Upper lobe of left lung (tissue), 6 donors: ENCODE measurements at places on chromosomes 6 and 20. TPM values are rescaled to one million over a fixed set of nuclear protein-coding genes. Genes with fewer than 3 reads are reported as not detected.

The CCN6 gene
- not detected for total RNA-seq

DNA sequence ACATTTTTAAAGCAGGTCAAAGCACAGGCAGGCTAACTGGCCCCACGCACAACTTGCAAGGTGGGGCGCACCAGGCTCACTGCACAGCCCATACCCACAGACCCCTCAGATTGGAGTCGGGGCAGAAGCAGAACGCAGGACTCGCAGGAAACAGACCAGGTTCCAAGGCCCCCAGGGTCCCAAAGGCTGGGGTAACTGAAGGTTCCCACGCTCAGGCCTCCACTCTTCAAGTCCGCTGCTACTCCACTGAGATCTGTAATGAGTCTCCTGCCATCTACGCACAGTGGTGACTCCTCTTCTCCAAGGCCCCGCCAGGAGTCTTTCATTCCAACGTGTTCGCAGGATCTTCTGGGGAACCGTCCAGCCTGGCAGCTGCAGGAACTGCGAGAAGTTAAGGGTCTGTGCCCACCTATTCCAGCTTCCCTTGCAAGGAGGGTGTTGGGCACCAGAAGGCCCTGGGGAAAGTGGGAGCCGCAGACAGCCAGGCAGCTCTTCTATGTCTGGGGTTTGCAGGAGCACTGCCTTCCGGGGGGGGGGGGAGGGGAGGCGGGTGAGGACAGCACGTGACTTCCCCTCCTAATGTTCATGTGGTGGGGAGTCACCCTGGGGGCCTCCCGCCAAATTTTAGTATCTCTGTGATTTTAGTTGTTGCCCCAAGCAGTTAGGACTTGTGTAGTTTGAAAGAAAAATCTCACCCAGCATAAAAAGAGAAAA lies 2.0 kb upstream of the TAF4 start:
- DNase-seq = no peak

- peak; percentile 37 for DNase-seq
Measured at GRCh38 chr6:4687989-4688947, 87.9 kb upstream of the CDYL start.

The MATN4 gene
- total RNA-seq = not detected

- no peak for DNase-seq
Measured at GRCh38 chr20:58519940-58520712, 4.9 kb upstream of the APCDD1L start.

GRCh38 chr20:51360451-51361201 lies 181.9 kb downstream of the NFATC2 start:
- DNase-seq = no peak

The NRN1 gene
- 25.6 TPM for total RNA-seq

DNA sequence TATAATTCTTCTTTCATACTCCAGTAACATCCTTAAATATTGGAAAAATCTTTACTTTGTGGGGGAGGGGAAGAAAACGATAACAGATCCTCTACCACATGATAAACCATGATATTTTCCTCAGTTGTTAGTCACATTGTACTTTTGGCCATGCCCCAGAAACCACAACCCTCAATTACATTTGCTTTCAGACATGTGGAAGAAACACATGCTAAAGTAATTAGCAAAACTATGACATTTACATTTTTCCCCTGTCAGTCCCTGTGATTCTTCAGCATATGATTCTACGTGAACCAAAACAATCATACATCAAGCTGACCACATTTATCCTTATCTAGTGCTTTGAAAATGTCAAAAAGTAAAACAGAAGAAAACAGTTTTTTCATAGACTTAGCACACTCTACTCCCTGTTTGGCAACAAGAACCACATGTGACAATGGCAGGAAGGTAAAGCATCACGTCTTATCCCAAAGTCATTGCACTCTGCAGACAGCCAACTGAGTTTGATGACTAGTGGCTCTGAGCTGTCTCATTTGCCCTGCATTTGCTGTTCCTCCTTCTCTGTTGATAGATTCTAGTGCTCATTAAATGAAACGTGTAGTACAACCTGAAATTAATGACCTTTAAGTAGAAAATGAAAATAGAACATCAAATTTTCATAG lies 505.8 kb upstream of the MARCKS start:
- DNase-seq = no peak

GRCh38 chr6:47483516-47483852 lies 5.9 kb downstream of the CD2AP start:
- no peak for DNase-seq

DNA sequence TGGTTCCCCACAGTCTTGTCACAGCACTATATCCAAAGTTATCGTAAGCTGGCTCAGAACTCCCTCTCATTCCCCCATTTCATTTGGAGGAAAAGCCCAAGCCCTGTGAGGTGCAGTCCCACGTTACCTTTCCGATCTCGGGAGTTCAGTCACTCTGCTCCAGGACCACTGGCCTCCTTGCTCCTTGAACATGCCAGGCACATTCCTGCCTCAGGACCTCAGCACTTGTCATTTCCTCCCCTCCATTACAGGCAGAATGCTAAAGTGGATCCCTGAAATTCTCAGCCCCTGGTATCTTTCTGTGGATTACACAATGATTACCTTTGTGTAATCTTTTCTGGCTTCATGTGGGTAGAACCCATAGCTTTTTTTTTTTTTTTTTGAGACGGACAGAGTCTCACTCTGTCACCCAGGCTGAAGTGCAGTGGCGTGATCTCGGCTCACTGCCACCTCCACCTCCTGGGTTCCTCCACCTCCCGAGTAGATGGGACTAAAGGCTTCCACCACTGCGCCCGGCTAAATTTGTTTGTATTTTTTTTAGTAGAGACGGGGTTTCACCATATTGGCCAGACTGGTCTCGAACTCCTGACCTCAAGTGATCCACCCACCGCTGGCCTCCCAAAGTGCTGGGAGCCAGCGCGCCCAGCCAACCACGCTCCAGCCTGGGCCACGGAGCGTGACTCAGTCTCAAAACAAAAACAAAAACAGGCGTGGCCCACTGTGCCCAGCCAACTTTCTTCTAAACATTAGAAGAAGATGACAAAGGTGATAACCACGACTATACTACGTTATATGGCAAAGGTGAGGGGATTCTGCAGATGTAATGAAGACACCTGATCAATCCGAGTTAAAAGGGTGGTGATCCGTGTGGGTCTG lies 4.0 kb upstream of the OXT start:
- no peak for DNase-seq

The GLP1R gene
- not detected for total RNA-seq

GRCh38 chr20:13384132-13384531 lies 163.1 kb downstream of the ISM1 start:
- DNase-seq = no peak

GRCh38 chr6:11462742-11463397 lies 74.7 kb upstream of the TMEM170B start:
- peak; percentile 38 for DNase-seq

The DNMT3B gene
- total RNA-seq = not detected

DNA sequence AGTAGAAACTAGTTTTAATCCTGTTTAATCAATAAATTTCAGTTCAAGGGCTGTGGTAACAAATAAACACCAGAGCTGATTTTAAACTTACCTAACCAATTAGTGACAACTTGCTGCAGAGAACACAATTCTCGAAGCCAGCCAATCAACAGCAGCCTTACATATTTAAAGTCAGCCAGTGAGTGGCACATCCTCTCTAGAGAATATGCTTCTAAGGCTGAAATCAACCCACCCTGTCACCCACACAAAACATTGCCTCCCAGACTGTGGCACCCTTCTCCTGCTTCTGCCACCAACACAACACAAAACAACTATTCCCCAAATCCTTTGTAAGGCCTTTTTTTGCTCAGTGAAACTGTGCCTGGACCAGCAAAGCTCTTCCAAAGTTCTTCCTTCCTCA lies 306.0 kb downstream of the EYA4 start:
- DNase-seq = no peak

DNA sequence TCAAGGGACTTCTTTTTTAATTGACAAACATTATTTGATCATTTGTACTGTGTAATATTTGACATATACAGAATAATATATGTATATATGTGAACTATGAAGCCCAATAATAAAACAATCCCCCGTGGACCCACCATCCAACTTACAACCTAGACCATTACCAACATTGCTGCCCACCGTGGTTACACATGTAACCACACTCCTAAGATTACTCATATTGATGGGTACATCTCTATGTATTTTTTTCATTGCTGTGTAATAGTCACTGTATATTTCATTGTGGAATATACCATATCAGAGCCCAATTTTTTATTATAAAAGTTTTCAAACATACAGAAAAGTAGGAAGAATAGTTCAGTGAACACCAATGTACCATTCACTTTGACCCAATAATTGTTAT lies 94.3 kb downstream of the RTN4IP1 start:
- no peak for DNase-seq

GRCh38 chr6:98241630-98242029 lies 592.7 kb upstream of the POU3F2 start:
- DNase-seq = no peak

The SLC17A4 gene
- not detected for total RNA-seq

The MAPK13 gene
- total RNA-seq = 56.7 TPM

DNA sequence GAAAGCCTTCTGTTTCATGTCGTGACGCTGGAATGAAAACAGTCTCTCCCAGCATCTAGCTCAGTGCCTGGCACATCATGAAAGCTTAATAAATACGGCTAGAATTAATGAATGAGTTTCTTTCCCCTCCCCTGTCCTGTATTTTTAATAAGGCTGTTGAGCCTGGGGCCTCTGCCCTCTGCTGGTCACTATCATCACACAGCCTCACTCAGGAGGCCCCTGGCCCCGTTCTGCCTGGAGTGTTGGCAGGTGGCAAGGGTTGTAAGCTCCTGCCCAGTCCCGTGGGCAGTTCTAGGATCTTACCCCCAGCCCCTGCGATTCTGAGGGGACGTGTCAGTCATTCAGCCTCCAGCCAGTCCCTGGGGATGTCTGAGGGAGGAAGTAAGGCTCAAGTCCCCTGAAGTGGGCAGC lies 41.4 kb downstream of the PHACTR3 start:
- no peak for DNase-seq

The GPR6 gene
- not detected for total RNA-seq

The ARFGEF3 gene
- total RNA-seq = 53.6 TPM

- DNase-seq = peak; percentile 65
Measured at GRCh38 chr20:1122388-1123315, 4.2 kb downstream of the PSMF1 start.

DNA sequence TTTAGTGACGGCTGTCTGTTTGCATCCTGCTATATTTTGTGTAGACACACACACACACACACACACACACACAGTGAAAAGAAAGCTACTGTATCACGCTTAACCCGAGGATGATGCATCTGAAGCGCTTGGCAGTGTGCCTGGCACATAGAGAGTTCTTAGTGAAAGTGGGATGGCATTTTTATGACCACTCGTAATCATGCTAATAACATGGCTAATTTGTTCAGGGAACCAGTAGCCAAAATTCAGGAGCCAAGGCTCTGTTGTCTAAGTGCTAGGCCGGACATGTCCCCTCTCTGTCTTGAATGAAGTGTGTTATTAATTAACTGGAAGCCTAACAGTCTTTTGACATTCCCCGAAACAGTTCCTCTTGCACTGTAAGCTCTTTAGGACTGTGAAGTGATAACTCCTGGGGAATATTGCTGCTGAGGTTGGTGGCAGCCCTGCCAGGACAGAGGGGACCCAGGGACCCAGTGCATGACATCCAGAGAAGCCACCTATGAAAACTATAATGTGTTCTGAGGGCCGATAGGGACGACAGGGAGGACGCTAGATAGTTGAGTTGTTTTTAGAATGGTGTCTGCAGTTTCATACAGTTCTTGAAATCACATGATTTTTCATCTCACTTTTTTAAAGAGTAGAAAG lies 45.0 kb upstream of the IRF4 start:
- no peak for DNase-seq

- DNase-seq = no peak
Measured at GRCh38 chr6:111862741-111863140, 10.5 kb downstream of the FYN start.

The C20orf141 gene
- total RNA-seq = not detected

- no peak for DNase-seq
Measured at GRCh38 chr6:15901141-15902115, 227.5 kb upstream of the MYLIP start.

- DNase-seq = no peak
Measured at GRCh38 chr6:146312608-146313007, 231.0 kb upstream of the RAB32 start.

DNA sequence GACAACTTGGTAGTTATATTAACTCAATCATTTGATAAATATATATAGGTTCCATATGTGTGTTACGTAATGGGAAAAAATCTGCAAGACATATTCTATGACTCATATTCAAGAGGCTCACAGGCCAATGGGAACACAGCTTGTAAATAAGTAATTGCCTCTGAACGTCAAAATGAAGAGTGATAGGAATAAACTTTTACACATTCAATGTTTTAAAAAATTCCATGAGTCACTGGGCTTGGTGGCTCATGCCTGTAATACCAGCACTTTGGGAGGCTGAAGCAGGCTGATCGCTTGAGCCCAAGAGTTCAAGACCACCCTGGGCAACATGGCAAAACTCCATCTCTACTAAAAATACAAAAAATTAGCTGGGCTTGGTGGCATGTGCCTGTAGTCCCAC lies 209.4 kb upstream of the MCHR2 start:
- DNase-seq = no peak

DNA sequence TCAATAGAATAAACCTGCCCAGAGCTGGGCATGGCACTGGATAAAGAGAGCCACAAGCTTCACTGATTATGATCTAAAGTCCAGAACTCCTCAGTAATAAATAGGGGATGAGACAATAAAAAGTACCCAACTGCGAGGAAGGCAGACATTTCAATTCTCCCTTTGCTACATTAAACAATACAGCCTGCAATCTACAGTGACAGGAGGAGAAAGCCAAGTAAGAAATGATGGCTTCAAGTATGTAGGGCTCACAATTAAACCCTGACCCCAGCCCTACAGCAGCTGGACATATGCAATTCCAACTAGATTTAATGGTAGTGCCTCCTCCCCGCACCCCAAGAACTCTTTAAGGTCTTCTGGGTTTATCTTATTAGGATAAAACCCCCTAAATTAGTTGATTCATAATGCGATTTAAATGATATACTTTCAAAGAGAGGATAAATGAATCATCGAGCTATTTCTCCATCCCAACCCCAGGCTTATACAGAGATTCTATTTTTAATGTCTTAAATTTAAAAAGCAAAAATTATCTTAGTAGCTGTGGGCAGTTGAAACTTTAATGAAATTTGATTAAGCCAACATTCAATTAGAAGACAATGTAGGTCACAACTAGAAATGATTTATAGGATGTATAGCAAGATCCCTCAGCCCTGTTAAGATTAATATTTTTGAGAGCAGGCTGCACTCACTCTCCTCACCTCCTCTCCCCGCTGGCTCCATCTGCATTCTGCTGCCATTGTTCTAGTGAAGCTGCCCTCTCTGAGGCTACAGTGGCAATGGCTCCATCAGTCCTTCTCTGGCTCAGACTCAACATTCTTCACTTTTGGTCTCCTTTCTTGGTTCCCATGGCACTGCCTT lies 57.1 kb downstream of the OGFRL1 start:
- DNase-seq = no peak

The MOG gene
- total RNA-seq = not detected

The SAMD10 gene
- 6.2 TPM for total RNA-seq

- no peak for DNase-seq
Measured at GRCh38 chr6:41209547-41210320, 8.8 kb upstream of the TREML2 start.

- no peak for DNase-seq
Measured at GRCh38 chr20:56382696-56383095, 9.3 kb downstream of the AURKA start.

GRCh38 chr6:45686841-45687569 lies 309.3 kb upstream of the SUPT3H start:
- no peak for DNase-seq

GRCh38 chr20:45878076-45878761 lies 2.8 kb upstream of the ZSWIM1 start:
- no peak for DNase-seq

The KCNK5 gene
- 18.5 TPM for total RNA-seq
